Immature natural killer cell (primary cell): ENCODE measurements at places on chromosomes 4 and X.

GRCh38 chr4:96646146-96646545 is 806.3 kb downstream of the PDHA2 start:
- H3K4me3 ChIP-seq, result no peak overlapping the region
- H3K27ac ChIP-seq, result no peak overlapping the region
- H3K36me3 ChIP-seq, result no peaks in the 10 kb centered on the region
- no peak for DNase-seq

DNA sequence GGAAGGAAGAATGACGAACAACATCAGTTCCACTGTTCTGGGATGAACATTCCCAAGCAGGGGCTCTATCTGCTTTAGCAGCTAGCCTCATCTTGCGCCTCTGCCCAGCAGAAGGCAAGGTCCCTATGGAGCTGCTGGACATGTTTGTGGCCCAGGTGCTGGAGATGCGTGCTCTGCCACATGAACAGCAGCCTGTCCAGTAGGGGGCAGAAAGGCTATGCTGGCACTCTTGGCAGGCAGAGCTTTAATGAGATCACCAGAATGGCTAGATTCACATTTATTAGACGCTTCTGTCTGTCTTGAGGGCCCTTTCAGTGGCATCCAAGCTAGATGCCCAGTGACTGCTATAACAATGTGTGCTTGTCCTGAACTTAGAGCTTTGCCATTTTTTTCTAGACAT is 1826.0 kb downstream of the STIM2 start:
- no peak overlapping the region for H3K4me3 ChIP-seq
- H3K36me3 ChIP-seq, result no peaks in the 10 kb centered on the region
- DNase-seq, result no peak

GRCh38 chrX:26916991-26917390 is 546.1 kb downstream of the PPP4R3C start:
- H3K27ac ChIP-seq, result no peak overlapping the region
- no peak for DNase-seq
- H3K4me3 ChIP-seq, result no peak overlapping the region
- H3K36me3 ChIP-seq, result no peaks in the 10 kb centered on the region

DNA sequence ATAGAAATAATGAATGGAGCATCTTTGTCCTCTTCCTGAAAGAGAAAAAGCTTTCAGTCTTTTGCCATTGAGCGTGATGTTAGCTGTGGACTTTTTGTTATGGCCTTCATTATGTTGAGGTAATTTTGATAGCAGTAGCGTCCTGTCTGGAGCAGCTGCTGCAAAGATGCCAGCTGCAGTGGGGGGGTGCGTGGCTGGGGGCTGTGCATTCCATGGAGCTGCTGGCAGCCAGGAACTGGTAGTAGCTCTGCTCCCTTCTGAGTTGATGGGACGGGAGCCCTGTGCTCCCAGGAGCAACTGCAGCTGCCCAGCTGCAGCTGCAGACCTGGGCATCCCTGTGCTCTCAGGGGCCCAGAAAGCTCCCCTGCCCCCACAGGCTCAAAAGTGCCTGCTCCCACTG is 50.4 kb downstream of the CCDC160 start:
- DNase-seq, result no peak
- H3K4me3 ChIP-seq, result no peak overlapping the region
- no peaks in the 10 kb centered on the region for H3K4me1 ChIP-seq

DNA sequence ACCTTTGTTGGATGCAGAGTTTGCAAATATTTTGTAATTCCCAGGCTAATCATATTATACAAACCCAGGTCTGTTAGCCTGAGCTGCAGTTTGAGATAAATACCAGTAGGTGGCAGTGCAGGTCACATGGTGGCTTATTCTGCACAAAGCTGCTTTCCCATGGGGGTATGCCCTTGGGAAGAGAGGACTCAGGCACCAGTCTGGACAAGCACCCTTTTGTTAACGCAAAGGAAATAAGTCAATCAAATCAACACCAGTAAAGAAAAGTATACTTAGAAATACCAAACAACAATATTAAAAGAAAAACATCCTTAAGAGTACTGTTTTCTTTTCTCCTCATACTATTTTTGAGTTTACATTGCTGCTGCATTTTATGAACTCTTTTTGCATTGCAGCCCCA is 389.0 kb upstream of the ZFP42 start:
- H3K4me1 ChIP-seq, result no peaks in the 10 kb centered on the region
- no peak for DNase-seq
- no peaks in the 10 kb centered on the region for H3K27me3 ChIP-seq
- H3K4me3 ChIP-seq, result no peak overlapping the region

- no peak for DNase-seq
- H3K4me3 ChIP-seq, result no peak overlapping the region
- H3K36me3 ChIP-seq, result no peaks in the 10 kb centered on the region
- peaks cover 1% of the 10 kb centered on the region for H3K27me3 ChIP-seq
Observed at GRCh38 chr4:160180211-160180610, 1077.3 kb downstream of the RAPGEF2 start.
